ENCODE measurements at places on chromosomes 5 and 9.

DNA sequence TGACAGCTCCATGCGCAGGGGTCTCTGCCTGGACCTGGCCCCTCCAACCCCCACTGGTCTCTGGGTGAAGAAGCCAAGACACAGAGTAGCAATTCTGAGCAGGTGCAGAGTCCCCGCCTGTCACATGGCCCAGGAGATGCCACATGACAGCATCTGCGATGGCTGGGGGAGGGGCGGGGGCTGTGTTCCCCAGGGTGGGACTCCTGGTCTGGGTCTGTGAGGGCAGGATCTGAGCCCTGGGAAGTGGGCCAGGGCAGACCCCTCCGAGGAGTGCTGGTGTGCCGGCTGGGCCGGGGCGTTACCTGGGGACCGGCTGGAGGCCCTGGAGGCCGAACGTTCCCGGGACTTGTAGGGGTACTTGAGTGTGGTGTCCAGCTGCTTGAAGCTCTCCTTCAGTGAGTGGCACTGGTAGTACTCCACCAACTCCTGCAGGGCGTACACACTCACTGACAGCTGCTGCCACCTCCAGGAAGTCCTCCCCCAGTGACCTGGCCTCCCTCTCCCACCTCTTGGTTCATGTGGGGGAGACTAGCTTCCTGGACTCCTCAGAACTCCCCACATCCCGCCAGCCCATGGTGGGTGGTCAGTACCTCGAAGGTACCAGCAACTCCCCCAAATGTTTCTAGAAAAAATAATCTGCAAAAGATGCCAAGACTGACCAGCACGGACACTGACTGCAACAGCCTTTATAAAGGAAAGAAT is 32.1 kb upstream of the SARDH start:
- DNase-seq, result no peak

DNA sequence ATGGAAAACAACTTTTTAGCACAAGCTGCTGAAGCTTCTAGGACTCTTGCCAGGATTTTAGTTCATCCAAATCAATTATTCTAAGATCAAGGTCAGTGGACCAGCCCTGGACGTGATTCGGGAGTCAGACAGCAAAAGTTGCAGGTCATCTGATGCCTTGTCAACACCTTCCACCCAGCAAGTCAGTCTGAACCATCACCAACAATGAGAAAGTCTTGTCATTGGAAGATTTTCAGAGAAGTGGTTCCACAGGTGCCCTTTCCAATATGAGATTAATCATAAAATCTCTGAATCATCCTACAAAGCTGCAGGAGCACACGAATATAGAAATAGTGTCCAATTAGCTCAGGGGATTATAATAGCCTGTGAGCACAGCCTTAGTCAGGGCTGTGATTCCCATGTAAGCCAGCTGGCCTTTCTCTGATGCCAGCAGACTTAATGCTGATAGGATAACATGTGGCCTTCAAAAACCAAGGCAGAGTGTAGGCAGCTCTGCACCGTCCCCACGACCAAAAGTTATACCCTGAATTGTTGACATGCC is 445.0 kb upstream of the TRPC7 start:
- no peak for DNase-seq

GRCh38 chr9:83141887-83142286 is 78.9 kb upstream of the RASEF start:
- DNase-seq, result no peak

GRCh38 chr5:5270958-5271785 is 131.0 kb downstream of the ADAMTS16 start:
- DNase-seq, result no peak

GRCh38 chr5:5141625-5142525 is 1.7 kb downstream of the ADAMTS16 start:
- DNase-seq, result no peak

DNA sequence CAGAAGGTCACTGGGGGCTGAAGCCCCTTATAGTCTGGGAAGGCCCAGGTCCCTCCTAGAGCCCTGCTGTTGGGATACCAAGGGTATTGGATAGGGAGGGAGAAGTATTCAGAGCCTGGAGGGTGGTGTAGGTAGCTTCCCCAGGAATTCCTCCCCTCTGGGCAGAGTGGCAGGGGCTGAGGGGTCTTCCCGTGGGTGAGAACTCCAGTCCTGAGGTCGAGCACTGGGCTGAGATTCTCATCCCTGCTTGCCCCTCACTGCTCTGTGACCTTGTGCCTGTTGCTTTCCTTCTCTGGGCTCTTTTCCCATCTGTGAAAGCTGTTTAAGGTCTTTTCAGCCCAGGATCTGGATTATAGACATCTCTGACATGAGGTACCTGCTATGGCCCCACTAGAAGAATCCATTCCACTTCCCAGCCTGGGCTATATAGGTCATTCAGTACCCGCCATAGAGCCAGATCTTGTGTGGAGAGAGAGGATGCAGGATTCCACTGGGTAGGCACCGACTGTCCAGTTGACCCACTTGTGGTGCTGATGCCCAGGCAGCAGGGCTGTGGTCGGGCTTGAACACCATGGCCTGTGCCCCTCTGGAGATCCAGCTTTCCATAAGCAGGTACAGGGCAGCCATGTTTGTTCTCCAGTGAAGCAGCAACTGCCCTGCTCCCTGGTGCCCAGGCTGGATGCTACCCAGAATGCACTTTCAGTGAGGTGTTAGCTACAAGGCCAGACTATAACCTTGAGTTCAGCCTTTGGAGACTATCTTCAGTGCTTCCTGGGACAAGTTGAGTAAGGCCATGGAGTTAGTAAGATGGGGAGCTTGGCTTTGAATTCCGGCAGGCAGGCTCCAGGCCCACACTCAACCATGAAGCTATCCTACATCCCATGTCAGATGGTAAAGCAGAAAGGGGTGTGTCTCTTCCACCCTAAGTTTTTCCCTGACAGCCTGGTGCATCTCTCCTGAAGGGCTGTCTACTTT is 60.1 kb downstream of the AMBP start:
- DNase-seq, result no peak

- DNase-seq, result no peak
These were observed 153.5 kb downstream of the TTLL11 start for GRCh38 chr9:121939643-121940042.

DNA sequence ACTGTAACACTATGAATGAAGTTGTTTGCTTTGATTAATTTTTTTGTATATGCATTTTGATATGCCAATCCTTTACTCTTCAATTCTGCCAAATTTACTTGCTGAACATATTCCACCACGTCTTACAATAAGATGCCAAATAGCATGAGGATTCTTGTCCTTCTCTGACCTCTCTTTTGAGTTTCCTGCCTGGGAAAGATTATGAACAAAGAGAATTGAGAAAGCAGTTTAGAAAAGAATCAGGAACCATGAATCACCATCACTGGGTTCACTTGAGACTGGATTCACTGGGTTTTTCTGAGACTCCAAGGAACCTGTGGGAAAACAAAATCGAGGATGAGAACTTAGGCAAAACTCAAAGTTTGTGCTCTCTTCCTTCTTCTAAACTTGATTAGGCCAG is 256.5 kb downstream of the CETN3 start:
- no peak for DNase-seq

DNA sequence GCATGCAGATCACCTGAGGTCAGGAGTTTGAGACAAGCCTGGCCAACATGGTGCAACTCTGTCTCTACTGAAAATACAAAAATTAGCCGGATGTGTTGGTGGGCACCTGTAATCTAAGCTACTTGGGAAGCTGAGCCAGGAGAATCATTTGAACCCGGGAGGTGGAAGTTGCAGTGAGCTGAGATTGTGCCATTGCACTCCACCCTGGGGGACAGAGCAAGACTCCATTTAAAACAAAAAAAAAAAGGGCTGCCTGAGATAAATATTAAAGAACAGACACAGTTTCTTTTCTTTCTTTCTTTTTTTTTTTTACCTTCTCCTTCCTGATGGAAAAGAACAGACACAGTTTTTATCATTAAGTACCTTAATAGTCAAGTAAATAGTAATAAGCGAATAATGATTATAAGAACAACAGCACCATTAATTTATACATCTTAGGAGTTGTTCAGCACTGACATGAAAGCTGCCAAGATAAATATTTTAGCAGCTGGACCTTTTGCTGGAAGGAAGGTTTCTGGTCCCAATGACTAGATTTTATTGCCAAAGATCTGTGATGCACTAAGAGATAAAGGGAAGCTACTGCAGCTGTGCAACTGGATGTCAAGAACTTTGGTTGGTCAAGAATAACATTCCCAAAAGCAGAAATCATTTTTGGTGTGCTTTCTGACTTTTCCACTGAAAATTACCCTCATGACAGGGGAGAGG is 7.0 kb downstream of the CENPP start:
- DNase-seq, result no peak

- DNase-seq, result no peak
These were observed 406.8 kb downstream of the CCDC171 start for GRCh38 chr9:15959663-15960062.

- no peak for DNase-seq
These were observed 3.8 kb downstream of the PCDH12 start for GRCh38 chr5:141954194-141954593.

- no peak for DNase-seq
These were observed 213.0 kb downstream of the FSTL4 start for GRCh38 chr5:133399247-133399891.

DNA sequence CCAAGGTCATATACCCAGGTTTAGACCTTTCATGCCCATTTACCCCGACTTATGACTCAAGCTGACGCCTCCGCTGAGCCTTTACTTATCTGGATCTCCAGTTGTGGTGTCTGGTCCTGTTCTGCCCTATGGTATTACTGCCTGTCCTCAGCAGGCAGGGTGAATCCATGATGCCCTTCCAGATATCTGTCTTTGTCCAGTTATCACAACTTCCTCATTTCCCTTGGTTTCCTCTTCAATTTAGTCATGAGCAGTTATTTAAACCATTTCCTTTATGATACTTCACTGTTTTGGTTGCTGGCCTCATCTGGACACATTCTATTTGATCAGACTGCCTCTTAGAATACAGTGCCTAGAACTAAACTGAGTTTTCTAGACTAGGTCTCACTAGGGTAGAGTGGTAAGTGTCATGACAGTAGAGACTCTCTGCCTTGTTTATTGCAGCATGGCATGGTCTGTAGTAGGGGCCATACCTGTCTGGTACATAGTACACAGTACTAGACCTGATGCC is 93.3 kb downstream of the MELK start:
- no peak for DNase-seq

DNA sequence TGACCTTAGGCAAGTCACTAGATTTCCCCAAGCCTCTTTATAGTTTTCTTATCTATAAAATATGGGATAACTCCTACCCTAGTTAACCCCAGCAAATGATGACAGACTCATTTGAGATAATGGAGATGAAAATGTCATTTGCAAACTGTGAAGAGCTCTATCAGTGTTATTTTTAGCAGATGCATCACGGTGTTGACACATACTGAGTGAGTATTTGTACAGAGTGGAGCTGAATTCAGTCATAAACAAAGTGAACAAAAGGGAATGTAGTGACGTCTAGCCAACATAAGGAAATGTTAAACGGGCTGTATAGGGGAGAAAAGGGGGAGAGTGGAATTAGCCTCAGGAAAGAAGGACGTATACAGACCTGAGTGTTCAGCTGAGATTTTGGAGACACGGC is 75.9 kb downstream of the NMUR2 start:
- no peak for DNase-seq

DNA sequence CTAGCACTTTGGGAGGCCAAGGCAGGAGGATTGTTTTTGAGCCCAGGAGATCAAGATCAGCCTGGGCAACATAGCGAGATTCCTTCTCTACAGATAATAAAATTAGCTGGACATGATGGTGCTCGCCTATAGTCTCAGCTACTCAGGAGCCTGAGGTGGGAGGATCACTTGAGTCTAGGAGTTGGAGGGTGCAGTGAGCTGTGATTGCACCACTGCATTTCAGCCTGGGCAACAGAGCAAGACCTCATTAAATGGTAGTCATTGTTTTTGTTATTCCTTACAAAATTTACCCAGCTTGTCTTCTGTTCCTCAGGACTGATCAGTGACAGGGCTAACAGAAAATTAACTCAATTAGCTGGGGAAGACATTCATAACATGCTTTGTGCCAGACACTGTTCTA is 104.5 kb downstream of the NDFIP1 start:
- DNase-seq, result no peak

GRCh38 chr5:65535529-65535987 is 27.4 kb downstream of the CENPK start:
- DNase-seq, result no peak
